GOT3 (cell line): ENCODE measurements at places on chromosomes 3 and 15.

GRCh38 chr15:90665288-90666134, 51.6 kb upstream of the BLM start:
- no peak for DNase-seq

- DNase-seq, result no peak
Measured at GRCh38 chr3:80472459-80472858, 704.7 kb upstream of the ROBO1 start.

DNA sequence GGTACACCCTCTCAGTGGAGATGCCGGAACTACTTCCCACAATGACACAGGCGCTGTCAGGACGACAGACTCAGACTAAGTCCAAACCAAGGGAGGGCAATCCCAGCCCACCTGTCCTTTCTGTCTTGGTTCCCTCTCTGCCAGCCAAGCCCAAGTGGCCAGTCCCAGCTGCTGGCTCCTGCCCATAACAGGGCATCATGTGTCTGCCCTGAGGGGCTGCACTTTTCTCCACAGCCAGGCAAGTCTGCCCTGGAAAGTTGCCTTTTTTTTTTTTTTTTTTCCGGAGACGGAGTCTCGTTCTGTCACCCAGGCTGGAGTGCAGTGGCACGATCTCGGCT, 20.0 kb upstream of the BCL2A1 start:
- DNase-seq, result no peak

- DNase-seq, result no peak
Measured at GRCh38 chr15:57003418-57003817, 85.0 kb downstream of the TCF12 start.

DNA sequence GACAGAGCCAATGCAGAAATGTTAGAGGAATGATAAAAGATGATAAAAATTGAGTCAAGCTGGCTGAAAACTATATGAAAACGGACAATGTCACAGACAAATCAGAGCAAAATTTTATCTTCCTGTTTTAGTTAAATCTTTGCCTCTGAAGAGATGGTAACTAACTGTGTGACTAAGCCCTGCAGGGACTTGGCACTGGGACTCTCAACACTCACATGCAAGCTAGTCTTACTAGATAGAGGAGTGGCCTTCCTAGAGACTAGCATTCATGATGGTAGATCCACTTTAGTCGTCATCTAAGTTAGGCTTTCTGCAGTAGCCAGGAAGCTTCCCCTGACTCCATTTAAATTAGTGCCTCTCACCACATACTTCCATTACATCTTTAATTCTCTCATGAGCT, 4.1 kb downstream of the CCDC191 start:
- no peak for DNase-seq

GRCh38 chr15:66952756-66953522, 112.5 kb upstream of the SMAD3 start:
- DNase-seq, result no peak

GRCh38 chr3:139937674-139938279, 2.8 kb downstream of the CLSTN2 start:
- DNase-seq, result peak; percentile 43

GRCh38 chr3:144496141-144496835, 524.7 kb downstream of the DIPK2A start:
- DNase-seq, result no peak

GRCh38 chr15:39690881-39691634, 91.6 kb downstream of the FSIP1 start:
- DNase-seq, result no peak

DNA sequence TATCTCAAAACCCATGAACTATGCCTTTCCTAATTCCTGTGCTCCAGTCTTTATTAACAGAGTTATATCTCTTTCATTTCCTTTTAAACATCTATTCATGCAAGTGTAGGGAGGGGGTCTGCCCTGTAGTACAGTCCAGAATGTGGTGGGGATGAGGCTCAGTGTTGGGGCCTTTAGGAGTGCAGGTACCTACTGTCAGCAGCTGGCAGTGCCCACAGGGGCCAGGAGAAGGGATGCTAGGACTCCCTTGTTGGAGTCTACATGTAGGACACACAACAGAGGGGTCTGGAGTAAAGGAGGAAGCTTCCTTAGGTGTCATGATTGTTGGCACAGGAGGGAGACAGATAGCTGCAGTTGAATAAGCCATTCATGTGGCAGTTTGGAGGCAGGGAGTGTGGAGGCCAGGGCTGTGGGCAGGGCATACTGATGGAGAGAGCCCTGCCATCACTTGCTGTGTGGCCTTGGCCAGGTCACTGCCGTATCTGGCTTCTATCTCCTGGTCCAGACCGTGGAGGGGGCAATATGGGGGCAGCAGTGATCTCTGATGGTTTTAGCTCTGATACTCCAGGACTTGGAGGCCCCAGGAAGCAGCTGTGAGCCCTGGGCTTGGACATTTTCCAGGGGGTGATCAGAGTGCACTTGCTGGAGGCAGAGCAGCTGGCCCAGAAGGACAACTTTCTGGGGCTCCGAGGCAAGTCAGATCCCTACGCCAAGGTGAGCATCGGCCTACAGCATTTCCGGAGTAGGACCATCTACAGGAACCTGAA, 29.5 kb downstream of the ESYT3 start:
- DNase-seq, result no peak

GRCh38 chr15:60086681-60087429, 82.7 kb downstream of the FOXB1 start:
- no peak for DNase-seq

DNA sequence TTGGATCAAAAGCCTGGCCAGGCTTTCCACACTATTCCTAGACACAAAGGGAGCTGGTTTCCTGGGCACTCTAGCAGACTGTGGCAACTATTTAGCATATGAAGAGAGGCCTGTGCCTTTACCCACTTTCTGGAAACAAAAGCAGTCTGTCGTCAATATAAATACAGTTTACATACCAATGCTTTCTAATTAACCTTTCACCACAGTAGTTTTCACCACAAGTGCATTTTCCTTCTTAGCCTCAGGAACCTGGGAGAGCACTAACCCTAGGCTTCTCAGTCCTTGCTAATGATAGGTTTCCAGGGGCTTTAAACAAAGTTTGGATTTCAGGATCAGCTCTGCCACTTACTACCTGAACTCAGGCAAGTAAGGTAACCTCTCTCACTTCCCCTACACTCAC, 499.1 kb downstream of the MAGI1 start:
- no peak for DNase-seq

GRCh38 chr3:60917141-60917540, 334.1 kb downstream of the FHIT start:
- DNase-seq, result no peak

- DNase-seq, result no peak
Measured at GRCh38 chr15:70063261-70063925, 34.3 kb downstream of the TLE3 start.

- DNase-seq, result no peak
Measured at GRCh38 chr3:89419647-89420241, 312.3 kb downstream of the EPHA3 start.

DNA sequence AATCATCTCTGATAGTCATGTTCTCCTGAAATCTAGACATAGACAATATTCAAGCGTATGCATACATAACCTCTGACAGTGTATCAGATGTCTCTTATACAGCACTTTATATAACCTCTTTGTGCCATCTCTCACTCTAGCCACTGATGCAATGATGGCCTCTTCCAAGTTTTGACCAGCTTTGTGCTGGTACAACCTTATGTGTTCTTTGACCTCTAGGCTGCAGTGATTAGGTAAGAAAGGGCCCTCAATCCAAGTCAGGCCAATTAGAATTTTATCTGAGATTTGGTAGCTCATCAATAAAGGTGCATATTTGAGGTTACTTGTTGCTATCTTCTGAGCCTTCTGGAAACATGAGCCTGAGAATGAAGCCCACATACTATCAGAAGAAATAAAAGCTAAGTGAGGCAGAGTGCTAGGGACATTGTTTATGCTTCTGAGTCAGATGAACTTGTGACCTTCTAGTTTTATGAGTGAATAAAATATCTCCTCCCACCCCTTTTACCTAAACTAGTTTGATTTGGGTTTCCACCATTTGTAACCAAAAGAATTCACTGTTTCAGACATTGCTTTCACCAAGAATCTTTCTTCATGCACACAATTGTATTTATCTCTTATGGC, 283.2 kb upstream of the SUCLG2 start:
- DNase-seq, result no peak

DNA sequence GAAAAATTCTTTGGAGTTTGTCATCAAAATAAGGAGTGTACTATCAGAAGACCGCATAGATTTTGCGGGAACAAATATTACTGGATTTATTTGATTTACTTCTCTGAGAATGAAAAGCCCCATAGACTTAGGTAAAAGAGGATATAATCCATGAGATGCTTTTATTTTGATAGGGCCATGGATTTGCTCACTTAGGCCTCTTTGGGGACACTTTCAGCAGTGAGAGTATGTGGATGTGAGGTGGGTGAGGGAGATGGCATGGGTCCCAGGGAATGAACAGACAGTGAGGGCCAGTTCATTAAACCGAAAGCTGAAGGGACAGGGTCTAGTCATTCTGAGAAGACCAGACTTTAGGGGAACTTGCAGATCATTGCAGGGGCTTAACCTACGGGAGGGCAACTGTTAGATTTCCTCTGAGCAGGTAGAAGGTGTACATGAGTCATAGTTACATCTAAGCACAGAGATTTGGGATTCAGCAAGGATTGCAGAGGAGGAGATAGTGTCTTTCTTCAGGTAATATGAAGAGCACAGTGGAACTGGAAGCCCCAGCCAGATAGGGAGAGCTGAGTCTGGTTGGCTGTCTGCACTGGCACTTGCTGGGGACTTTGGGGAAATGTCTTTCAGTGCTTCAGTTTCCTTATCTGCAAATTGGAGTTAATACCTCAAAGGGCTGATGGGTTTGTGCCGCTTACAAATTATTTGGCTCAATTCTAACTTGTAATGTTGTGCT, 30.8 kb downstream of the SH3GL3 start:
- no peak for DNase-seq

DNA sequence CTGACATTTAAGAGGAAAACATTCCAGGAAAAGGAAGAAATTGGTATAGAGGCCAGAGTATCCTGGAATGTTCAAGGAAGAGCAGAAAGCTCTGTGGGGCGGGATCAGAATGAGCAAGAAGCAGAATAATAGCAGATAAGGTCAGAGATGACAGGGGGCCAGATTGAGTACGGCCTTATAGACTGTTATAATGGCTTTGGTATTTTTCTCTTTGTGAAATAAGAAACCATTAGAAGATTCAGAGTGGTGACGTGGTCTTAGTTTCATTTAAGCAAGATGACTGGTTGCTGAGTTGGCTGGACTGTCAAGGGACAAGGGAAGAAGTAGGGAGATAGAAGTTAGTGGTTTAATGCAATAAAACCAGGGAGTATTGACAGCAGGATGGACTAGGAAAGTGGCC, 218.3 kb upstream of the SOX2 start:
- no peak for DNase-seq

DNA sequence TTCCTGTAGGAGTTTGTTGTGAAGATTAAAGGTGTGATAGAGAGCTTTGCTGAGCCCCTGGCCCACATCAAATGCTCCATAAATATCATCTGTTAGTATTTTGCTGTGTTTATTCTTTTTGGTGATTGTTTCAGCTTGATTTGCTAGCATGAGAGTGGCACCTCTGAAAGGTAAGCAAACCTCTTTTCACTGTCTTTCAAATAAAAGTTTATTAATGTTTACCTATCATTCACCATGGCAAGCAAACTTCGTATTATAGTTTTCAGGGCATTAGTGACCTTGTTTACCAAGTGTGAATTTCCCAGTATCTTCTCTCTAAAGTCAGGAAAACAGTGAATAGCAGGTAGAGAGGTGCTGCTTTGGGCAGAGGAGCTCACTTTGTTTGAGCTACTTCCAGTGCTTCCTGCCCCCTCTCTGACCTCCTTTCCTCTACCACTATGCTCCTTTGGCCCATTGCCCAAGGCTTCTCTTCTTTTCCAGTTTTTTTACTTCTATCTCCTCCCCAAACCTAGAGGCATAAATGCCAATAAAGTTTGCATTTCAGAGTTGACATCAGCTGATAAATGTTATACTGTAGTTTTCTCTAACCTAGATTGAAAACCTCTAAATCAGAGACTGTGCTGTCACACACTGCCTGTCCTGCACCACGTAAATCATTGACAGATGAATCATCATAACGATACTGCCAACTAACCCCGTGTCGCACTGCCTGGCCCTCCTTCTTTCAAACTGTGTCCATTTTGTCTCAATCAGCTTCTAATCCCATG, 569.0 kb downstream of the TUSC7 start:
- DNase-seq, result no peak

GRCh38 chr3:35141406-35141805, 497.9 kb upstream of the ARPP21 start:
- no peak for DNase-seq

DNA sequence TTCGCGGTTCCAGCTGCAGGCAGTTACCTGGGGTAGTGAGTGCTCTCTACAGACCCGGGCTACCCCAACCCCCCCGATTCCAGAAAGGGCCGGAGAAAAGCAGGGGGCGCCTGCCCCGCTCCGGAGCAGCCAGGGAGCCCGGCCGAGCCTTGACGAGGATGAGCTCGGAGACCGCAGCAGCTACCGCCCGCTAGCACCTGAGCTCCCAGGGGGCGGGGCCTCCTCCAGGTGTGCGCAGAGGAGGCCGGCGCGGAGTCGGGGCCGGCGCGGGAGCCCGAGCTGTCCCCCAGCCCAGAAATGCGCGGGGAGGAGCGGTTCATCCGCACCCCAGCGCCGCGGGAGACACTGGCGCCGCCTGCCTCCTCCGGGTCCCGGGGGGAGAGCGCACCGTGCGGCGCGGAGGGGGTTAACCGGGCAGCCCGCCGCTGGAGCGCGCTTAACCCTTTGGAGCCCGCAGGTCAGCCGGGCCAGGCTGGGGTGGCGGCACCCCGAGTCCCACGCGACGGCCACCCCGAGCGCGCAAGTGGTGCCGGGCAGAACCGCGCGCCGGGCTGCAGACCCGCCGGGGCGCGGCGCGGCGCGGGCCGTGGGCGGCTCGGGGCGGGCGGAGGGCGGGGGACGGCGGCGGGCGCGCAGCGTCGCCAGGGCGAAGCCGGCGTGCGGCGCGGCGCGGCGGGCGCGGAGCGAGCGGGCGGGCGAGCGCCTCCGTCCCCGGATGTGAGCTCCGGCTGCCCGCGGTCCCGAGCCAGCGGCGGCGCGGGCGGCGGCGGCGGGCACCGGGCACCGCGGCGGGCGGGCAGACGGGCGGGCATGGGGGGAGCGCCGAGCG, at the start of gene CACNA1D:
CACNA1D (plus strand) TSS at position 649 of the 829 bp plus-strand sequence. CDS start 556 bp downstream, outside the sequence.
- DNase-seq, result no peak

DNA sequence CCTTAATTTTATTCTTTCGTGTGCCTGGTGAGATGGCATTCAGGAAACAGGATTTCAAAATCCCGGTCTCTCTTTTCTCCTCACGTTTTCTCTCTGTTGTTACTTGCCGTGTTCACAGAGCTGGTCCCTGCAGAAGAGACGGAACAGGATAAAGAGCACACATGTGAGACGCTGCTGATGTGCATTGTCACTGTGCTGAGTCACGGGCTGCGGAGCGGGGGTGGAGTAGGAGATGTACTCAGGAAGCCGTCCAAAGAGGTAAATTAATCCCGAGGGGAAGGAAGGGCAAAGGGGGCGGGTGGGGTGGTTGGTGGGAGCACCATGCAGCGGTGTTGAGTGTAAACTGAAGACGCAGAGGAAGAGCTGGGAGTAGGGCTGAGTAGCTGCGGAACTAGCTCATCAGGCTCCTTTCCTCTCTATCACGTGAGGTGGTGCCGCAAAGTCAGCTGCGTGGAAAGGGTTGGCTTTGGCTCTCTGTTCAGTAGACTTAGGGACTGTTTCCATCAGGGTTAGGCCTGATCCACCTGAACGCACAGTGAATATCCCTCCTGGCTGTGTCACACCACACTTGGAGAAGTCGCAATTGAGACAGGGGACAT, 164.8 kb upstream of the BHLHE40 start:
- DNase-seq, result no peak

- no peak for DNase-seq
Measured at GRCh38 chr3:61117045-61117898, 134.0 kb downstream of the FHIT start.
